ENCODE measurements at places on chromosomes 5 and 9.

- DNase-seq: no peak
Observed at GRCh38 chr9:131027048-131027871, 18.3 kb downstream of the LAMC3 start.

- no peak for DNase-seq
Observed at GRCh38 chr9:121566481-121567465, 67.1 kb upstream of the GGTA1 start.

- no peak for DNase-seq
Observed at GRCh38 chr5:120014535-120014934, 385.2 kb downstream of the FAM170A start.

DNA sequence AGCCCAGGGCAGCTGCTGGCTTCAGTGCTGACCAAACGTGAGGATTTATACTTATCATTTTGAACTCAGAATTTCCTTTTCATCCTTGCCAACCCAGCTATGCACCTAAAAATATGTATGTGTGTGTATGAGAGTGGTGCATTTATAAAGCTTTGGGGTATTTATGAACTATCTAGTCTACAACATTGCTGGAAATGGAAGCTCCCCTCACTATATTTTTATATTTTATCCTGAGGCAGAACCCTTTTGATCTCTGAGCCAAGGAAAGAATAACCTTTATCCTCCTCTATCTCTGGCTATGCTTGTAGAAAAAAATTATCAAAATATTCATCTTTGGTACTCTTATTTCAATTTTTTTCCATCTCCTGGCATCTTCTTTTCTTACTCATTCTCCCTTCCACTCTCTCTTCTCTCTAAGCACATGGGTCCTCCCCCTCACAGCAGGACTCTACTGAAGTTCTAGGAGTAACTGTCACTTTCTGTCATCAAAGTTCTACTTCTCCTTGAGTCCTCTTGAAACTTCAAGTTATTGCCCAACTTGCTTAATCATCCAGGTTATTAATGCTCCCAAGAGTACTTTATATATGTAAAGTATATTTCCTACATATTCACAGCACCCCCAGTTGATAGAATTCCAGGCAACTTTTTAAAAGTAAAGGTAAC is 190.9 kb downstream of the HINT1 start:
- no peak for DNase-seq

DNA sequence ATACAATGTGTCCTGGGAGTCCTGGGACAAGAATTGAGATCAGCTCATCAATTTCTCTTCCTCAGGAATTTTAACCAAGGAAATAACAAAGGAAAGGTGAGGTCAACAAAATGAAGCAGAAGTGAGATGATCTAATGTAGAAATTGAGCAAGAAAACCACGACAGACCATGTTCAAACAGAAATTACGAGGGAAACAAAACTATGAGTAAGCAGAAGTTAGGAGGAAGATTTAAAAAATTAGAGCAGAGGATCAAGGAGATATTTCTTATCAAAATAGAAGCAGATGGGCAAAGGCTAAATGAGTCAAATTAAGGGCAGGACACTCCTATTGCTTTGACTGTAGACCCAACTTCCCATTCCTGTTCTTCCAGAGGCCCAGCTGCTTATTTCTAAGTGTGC is 97.4 kb downstream of the HINT1 start:
- DNase-seq: no peak

DNA sequence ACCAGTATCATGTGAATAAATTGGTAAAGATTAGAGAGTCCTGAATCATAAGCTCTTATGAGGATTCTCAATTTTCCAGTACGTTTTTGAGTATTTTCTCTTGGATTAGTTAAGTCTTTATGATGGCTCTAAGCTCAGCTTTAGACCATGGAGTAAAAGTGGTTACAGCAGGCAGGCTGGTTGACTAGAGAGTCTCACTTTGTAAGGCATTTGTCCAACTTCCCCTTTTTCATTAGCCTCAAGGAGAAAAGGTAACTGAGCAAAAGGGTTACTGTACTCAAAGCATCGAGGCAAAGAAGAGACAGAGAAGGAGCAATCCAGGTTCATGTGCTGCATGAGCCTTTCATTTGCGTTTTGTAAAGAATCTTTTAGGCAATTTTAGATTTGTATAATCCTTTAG is 8.5 kb downstream of the NOP16 start:
- DNase-seq: no peak

GRCh38 chr9:125756518-125756917 is 9.3 kb downstream of the PBX3 start:
- DNase-seq: no peak

DNA sequence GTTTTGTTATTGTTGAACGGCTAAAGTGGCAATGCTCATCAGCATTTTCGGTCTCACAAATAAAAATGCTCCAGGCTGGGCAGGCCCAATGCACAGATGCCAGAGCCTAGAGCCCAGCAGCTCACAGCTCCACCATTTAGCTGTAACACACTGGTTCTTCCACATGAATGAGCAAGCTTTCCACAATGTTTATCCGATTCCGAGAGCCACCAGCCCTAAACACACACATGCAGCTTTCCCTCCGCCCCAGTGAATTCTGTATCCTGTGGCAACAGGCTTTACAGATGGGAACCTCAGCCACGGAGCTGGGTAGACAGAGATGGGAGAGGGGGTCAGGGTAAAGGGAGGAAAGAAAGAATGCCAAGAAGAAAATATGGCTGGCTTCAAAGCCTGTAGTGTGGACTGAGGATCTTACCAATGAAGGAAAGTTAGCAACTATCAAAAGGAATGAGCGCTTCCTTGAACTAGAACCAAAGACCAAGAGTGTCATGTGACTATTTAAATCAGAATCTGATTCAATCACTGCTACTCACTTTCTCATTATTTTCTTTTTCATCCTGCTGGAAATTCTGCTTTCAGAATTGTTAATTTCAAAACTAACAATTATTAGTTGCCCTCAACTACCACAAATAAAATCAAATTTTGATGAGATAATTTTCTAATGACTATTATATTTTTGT is 77.1 kb downstream of the MRPS27 start:
- no peak for DNase-seq

DNA sequence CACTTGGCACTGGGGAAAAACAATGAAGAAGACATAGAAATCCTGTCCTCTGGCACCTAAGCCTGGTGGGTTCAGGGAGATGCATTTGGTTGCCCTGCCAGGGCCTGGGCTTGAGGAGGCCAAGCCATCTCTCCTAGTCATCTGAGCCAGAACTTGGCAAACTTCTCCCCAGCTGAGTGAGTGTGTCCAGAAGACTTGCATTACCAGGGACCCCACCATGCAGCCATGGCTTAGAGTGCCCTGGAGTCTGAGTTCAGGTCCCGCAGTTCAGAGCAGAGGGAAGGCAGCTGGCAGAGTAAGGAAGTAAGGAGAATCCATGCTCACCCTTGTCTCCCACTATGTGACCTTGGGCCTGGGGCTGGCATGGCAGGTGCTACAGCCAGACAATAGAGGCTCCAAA is 37.4 kb upstream of the FCN1 start:
- no peak for DNase-seq

DNA sequence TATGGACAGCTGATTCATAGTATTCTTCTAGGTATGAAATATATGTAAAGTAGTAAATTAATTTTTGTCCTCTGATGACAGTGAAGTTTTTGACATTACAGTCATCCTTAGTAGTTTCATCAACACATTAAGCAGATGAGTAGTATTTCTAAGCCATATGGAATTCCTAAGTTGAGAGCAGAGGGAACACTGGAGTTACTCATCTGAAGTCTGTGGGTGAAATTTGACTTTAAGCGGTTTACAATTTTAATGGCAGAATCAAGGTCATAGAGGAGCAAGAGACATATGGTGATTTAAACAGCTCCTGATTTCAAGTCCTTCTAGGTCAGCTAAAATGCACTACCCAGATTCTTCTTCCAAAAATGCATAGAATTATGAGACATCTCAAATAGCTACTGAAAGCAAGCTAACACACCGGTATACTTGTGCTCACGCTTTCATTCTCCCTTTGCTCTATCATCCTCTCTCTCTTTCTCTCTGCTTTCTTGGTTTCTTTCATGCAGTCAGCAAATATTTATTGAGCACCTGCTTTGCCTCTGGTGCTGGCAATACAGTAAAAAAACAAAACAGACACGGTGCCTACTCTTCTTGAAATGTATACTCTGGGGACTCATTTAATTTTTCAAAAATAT is 235.9 kb downstream of the FER start:
- DNase-seq: no peak
